ENCODE measurements at places on chromosomes 13 and 19.

DNA sequence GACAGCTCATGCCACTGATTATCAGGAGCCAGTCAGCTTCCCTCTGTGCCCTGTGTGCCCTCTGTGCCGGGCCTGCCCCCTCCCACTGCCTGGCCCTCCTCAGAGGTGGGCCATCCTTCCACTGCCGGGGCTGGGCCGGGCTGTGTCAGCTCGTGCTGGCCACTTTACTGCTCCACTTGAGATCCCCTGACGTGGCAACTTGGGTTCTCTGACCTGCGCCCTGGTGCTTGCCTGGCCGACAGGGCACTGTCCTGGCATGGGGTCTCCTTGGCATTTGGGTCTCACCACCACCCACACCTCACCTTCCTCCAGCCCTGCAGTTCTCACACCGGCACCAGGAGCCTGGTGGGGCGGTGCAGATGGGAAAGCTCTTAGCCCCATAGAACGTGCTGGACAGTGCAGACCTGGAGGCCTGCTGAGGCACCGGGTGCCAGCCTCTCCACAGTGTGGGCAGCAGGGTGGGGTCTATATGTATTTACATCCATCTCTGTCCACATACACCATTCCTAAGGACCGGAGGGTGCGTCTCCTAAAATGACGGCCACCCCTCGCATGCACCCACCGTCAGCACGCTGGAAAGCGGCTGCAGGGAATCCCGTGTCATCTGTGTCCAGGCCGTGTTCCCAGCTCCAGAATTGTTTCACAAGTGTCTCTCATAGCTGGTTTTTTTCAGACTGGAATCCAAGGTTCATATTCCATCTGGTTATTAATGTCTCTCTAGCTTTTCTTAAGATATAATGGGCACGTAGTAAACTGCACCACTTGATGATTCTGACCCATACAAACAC, 11.8 kb downstream of the DAZAP1 start:
- no peak for DNase-seq

GRCh38 chr19:55224038-55224665, 4.4 kb downstream of the TMEM86B start:
- no peak for DNase-seq

DNA sequence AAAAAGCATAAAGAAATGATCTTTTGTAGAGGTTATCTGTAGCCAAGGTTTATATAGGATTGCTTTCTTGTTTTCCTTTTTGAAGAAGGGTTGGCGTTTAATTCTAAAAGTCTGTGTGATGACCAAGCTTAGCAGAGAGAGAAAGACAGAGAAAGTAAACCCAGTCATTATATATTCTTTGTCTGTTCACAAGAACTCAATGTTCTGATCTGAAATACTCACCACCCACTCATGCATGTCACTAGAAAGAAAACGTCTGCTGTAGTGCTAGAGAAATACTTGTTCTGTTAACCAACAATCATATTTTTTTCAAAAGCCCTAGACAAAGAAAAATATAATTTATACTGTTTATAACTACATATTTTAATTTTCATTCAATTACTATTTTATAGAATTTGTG, 173.7 kb upstream of the SLITRK5 start:
- DNase-seq = no peak

DNA sequence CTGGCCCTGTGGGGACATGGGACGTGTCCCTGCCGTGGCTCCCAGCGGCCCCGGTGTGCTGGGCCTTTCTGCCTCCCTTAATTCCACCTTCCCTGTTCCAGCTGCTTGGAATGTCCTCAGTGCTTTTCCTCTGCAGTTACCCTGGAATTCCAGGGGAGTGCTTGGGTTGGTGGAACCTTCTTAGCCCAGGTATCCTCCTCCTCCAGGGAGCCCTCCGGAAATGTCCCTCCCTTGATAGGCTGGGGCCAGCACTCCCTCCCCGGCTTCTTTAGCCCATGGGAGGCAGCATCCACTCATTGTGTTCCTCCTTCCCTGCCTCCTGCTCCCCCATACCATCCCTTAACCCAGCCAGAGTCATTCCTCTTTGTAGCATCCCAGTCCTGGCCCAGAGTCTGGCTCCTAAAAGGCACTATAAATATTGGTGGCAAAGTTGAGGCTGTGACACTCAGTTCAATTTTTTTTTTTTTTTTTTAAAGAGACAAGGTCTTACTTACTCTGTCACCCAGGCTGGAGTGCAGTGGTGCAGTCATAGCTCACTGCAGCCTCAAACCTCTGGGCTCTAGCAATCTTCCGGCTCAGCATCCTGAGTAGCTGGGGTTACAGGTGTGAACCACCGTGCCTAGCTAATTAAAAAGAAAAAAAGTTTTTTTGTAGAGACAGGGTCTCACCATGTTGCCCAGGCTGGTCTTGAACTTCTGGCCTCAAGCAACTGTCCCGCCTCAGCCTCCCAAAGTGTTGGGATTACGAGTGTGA, 13.7 kb upstream of the SLC7A10 start:
- DNase-seq = no peak

GRCh38 chr19:14103310-14103709, 12.8 kb upstream of the SAMD1 start:
- no peak for DNase-seq

GRCh38 chr13:78239714-78240113, 321.1 kb upstream of the EDNRB start:
- no peak for DNase-seq

DNA sequence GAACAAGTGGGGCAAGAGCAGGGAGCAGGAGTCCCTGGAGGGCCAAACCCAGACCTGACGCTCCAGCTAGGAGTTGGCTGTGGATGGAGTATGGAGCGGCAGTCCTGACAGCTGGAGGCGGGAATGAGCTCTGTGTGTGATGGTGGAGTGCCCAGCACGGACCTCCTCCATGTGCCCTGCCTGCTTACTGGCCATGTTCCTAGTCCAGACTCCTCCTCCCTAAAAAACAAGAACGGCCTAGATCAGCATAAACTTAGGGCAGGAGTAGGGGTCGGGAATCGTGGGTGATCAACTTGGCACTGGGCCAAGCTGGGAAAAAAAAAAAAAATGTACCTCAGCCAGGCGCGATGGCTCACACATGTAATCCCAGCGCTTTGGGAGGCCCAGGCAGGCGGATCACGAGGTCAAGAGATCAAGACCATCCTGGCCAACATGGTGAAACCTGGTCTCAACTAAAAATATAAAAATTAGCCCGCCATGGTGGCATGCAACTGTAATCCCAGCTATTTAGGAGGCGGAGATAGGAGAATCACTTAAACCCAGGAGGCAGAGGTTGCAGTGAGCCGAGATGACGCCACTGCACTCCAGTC, 29.5 kb downstream of the LTBP4 start:
- no peak for DNase-seq

Measured in body of pancreas (tissue), 4 donors.